Activated gamma-delta T cell treated with Interleukin-2 at 50 U/mL for 16 hours (primary cell): ENCODE measurements at places on chromosomes 4 and X.

DNA sequence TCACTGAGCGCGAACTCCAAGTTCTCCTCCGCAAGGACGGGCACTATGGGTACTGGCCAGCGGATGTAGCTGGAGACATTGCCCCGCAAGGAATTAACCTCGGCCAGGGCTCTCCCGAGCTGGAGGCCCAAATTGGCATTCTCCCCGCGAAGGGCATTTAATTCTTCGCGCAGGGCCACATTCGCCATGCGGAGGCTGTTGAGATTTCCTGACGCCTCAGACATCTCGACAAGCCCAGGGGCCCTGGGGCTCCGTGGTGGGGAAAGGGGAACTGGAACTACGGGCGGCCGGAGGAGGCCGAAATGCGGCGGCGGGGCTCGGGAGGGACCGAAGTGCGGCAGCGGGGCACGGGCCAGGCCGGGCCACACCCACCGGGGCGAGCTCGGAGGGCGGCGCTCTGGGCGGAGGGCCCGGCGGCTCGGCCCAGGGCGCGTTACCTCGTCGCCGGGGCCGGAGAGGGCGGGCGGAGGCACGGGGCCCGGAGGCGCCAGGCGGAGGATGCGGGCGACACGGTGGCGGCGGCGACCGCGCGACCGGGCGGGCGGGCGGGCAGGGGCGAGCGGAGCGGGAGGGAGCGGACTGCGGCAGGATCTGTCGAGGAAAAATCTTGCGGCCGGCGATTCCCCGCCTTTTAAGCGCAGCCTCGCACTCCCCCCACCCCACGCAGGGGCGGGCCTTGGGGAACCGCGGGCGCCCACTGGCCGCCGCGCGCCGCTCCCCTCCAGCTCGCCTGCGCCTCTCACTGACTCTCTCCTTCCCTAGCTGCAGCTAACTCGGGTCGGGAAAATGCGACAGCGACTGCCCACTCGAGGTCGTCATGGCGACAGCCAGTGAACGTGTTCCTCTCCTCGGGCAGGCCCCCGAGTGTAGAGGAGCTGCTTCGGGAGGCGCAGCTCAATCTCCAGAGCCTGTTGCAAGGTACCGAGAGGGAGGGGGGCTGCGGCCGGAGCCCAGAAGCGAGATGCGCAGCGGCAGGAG, at the start of gene RTL5:
Gene RTL5, minus strand, starts transcription at position 599 of the 978 bp plus-strand sequence.
- DNase-seq: peak; percentile 46

DNA sequence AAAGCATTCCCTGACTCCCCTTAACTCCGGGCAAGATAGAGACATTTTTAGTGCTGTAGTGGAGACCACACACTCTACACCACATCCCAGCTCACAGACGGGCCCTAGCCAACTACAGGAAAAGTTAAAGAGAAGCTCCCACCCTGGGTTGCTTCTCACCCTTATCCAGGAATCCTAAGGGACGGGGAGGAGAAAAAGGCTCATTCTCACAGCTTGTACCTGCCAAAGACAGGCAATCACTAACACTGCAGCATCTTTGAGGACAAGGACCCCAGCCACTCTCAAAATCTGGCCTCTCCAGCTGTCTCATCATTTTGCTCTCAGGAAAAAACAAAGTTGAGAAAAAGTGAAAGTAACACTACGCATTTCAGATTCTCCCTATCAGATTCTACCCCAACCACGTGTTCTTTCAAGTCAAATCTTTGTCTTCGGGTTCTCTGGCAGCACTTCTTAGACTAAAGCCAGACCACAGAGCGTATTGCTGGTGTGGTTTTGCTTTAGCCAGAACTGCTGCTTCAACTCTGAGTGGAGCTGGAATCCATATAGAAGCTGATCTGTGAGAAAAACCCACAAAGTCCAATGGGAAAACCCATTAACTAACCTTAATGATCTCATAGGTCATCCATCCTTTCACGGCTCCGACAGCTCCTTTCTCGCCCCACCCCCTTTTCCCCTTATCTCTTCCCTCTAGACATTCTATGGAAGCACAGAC, 605.9 kb upstream of the DIPK2B start:
- DNase-seq: peak; percentile 31

DNA sequence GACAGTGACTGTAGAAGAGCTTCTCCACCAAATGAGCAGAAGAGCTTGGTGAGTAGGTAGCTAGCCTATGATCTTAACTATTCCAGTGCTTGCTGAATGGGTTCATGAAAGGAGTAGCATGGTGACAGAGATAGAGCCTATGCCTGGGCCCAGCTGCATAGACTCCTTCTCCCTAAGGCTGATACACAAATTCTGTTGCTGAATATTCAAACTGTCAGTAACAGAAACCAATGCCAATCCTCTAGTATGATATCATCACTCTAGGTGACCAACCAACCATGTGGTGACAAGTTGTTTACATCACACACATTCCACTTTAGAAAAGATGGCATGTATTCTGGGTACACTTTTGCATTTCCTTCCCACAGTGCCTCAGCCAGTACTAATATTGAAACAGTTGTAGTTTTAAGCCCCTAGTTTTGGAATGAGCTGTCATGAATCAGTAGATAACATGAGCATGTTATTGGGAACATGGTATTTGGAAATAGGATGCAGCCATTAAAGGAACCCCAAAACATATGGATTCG, 103.4 kb upstream of the GRXCR1 start:
- no peak for DNase-seq

DNA sequence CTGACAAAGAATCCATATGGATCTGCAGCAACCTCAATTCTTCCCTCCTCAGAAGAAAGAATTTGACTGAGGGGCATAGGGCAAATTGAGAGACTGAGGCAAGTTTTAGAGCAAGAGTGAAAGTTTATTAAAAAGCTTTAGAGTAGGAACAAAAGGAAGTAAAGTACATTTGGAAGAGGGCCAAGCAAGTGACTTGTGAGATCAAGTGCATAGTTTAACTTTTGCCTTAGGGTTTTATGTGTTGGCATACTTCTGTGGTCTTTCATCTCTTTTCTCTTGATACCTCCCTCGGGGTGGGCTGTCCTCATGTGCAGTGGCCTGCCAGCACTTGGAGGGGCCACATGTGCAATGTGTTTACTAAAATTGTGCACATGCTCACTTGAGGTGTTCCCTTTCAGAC, 98.0 kb upstream of the MAGEB16 start:
- no peak for DNase-seq

DNA sequence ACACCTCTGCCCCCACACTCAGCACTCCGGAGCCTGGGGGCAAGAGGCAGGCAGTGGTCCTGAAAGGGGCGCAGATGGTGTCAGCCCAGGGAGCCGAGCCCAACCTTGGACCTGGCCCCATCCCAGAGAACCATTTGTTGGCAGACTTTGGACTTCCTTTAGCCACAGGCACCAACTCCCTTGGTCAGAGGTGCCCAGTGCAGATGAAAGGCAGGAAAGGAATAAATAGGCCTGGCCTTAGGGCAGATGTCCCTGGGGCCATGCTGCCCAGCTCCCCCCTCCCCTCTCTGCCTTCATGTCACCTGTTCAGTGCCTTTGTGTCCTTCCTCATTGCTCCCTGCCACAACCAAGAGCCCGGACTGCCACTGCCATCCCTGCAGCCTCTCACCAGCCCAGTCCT, 52.8 kb downstream of the SEL1L3 start:
- DNase-seq: no peak

- no peak for DNase-seq
These were observed 25.5 kb downstream of the GPAT3 start for GRCh38 chr4:83561381-83561780.

DNA sequence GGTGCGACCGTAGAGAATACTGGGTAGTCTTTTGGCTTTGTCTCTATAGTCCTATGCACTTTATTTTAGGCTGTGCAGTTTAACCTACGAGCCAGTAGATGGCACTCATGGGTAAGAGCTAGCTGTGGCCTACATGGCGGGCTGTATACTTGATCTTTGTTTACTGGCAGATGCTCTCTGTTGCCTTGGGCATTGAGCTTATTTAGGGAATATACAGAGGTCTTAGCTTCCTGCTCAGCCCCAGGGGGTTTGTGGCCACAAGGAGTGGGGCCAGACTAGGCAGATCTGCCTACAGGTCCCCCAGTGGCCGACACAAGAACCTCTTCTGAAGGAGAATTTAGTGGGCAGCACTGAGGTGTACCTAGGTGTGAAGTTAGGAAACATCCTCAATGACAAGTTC, 227.6 kb upstream of the HDX start:
- no peak for DNase-seq

DNA sequence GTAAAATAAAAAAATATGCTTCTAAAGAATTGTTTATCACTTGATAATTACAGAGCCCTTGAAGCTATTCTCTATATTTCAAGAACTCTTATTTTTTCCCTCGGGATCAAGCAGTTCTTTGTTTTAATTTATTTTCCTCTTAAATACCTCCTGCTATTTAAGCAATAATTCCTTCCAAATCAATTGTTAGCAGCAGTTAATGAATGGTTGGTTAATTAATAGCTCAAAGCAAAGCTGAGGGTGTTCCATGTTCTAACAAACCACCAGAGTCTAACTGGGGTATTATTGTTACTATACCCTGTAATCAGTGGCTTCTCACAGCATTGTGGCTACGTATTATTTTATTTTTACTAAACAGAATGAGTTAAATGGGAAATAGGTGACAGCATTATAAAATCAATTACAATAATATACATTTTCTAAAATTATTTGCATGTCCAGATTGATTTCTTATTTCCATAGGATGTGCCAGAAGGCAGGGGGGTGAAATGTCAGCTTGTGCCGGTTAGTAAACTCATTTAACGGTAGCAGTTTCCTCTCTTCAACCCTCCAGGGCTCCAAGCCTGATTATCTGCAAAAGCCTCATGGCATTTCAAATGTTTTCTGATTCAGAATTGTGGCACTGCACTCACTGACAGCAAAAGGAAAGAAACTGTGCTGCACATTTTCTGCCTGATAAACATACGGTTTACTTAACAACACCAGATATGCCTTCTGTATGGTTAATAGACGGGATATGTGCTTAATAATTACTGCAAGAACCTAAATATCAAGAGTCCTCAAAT, 286.9 kb upstream of the EMCN start:
- no peak for DNase-seq

GRCh38 chr4:81343536-81343935, 128.2 kb downstream of the RASGEF1B start:
- no peak for DNase-seq

GRCh38 chr4:110137829-110138228, 60.6 kb downstream of the ELOVL6 start:
- DNase-seq: no peak

- DNase-seq: no peak
These were observed 122.6 kb downstream of the SORBS2 start for GRCh38 chr4:185689407-185689806.

DNA sequence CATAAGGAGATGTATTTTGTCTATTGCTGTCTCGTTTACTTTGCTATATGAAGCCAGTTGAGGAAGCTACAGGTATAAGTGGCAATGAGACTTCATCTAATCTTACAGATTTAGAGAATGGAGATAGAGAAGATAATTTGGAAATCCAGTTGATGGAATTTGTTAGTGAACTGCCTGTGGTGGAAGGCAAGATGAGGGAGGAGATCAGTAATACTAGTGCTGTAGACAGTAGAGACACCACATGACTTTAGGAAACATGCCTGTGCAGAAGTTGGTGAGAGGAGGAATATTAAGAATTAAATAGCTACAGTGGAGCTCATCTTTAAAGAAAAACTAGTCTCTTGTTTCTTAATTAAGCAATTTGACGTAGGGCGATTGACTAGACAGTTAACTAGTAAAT, 51.3 kb downstream of the RBPJ start:
- no peak for DNase-seq

- DNase-seq: no peak
These were observed 88.5 kb downstream of the KIT start for GRCh38 chr4:54746218-54746617.

DNA sequence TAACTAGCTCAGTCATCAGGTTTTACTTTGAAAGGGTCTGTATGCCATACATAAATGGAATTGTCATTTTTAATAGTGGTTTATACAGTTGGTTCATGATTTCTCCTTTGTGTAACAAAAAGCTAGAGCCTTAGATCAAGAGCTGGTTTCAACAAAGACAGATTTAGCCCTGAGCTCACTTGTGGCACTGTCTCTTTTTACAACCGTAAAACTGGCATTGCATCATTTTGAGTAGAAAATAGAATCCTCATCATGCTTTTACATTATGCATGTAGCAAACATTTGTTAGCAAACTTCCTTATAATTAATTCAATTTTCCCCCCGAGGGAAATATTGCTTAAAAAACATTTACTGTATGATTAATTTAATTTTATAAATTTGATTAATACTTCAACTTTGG, 1871.5 kb downstream of the ARAP2 start:
- DNase-seq: no peak

GRCh38 chr4:8274765-8275547, 5.4 kb downstream of the HTRA3 start:
- DNase-seq: no peak

- no peak for DNase-seq
These were observed 18.5 kb downstream of the CLGN start for GRCh38 chr4:140408974-140409373.

GRCh38 chr4:86775061-86775460, 74.1 kb downstream of the SLC10A6 start:
- no peak for DNase-seq

GRCh38 chr4:10011277-10011676, 10.0 kb downstream of the SLC2A9 start:
- DNase-seq: no peak

DNA sequence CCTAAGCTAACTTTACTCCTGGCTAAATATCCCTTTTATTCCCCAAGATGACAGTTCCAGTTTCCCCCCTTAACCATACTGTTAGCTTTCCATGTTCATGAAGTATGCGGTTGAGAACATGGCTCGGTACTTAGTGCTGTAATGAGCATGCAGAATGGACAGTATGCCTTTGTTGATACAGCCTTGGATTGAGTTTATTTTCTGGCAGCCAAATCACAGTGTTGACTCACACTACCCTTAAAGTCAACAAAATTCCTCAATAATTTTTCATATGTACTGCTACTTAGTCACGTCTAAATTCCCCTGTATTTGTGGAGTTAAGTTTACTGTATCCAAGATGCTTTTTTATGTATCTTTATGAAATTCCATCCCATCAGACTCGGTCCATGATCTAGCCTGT, 1.4 kb upstream of the VEGFC start:
- no peak for DNase-seq
